ENCODE measurements at places on chromosomes 6 and 20. TPM values are rescaled to one million over a fixed set of nuclear protein-coding genes. Genes with fewer than 3 reads are reported as not detected.
A peak's percentile ranks its signal among the peaks of the same experiment; 100 is the strongest.

DNA sequence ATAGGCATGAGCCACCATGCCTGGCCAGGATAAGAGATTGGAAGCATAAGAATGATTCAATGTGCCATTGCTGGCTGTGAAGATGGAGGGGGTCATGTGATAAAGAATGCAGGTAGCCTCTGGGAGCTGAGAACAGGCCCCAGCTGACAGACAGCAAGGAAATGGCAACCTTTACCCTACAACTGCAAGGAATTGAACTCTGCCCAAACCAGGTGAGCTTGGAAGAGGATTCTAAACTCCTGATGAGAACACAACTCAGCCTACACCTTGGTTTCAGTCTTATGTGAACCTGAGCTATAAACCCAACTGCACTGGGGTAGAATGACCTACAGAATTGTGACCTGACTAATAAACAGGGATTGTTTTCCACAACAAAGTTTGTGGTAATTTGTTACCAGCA is 82.0 kb upstream of the AKIRIN2 start:
- no peaks in the 10 kb centered on the region for H3K36me3 ChIP-seq
- no peak overlapping the region for H3K27ac ChIP-seq
- no peaks in the 10 kb centered on the region for H3K27me3 ChIP-seq
- DNase-seq = no peak

DNA sequence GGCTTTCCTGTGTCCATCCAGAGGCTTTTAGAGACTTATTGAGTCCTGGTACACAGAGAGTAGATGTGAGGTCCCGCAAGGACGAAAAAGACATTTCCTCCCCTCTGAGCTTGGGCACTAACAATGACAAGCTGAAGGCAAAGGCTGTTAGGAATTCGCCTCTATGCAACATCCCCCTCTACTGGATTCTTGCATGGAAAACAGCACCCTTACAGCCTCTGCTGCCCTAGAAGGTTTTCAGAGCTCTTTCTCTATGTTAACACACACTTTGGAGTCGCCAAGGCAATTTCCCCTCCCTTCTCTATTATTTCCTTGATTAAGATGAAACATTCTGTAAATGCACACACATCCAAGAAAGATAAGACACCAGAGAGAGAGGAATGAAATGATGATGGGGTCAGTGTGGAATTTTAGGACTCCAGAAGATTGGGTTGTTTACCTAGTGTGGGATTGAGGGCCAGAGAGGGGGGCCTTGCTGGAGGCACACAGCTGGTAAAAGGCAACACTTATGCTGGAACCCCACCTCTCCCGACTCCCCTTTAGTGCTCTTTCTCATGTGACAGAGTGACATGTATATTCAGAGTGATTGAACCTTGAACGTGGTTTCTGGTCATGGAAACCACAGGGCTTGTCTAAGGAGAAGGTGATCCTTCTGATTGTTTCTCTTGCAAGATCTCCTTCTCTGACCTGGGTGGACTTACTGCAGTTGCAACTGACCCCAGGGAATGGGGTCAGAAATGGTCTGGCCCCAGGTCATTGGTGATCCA is 300.7 kb downstream of the CLIC5 start:
- H3K4me3 ChIP-seq = no peak overlapping the region
- no peaks in the 10 kb centered on the region for H3K27me3 ChIP-seq
- no peaks in the 10 kb centered on the region for H3K4me1 ChIP-seq
- peak; percentile 72 for DNase-seq

DNA sequence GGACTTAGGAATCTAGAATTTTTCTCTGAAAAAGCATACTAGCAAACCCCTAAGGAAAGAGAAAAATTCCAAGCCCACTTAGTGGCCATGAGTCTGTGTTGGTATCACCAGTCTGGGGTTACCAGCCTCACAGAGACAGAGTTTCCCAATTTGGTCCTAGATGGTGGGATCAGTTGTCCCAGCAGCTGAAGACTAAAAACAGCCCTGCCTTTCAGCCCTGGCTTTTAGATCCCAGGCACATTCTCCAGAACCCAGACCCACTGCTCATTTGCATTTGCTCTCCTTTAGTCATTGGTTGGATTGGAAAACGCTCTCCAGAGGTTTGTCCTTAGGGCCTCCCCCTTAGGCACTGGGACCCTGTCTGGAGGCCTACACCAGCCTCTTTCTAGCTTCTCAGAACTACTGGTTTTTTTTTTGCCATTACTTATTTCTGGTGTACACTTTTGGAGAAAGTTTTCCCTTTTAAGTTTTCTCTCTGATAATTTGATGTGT is 39.1 kb upstream of the FOXO3 start:
- no peak overlapping the region for H3K27ac ChIP-seq
- no peak for DNase-seq
- no peak overlapping the region for H3K4me3 ChIP-seq
- H3K4me1 ChIP-seq = no peaks in the 10 kb centered on the region
- no peaks in the 10 kb centered on the region for H3K36me3 ChIP-seq

DNA sequence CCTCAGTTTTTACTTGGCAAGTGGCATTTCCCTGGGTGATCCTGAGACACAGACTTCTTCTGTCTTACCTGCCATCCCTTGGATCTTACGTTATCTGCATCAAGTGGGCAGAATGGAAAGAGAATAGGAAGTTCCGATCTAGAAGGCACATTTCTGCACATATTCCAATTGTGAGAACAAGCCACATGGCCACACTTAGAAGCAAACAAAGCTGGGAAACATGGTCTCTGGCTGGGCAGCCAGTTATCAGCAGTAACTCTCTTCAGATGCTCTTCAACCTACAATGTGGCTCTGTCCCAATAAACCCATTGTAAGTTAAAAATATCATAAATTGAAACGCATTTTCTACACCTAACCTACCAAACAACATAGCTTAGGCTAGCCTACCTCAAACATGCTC is 67.3 kb upstream of the CCN6 start:
- no peaks in the 10 kb centered on the region for H3K36me3 ChIP-seq
- no peak overlapping the region for H3K27ac ChIP-seq
- no peaks in the 10 kb centered on the region for H3K4me1 ChIP-seq
- DNase-seq = no peak
- H3K27me3 ChIP-seq = no peaks in the 10 kb centered on the region

DNA sequence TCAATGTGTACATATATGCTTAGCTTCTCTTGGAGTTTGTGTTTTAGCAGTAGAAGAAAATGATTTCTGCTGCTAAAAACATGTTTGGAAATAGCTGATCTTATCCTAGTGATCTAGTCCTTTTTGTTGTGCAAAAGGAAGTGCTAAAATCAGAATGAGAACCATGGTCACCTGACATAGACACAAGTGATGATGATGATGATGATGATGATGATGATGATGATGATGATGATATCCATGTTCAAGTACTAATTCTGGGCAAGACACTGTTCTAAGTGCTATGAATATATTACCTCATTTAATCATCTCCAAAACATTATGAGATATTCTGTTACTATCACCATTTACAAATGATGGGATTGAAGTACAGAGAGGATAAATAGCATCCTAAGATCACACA is 79.8 kb downstream of the ANKEF1 start:
- no peak for DNase-seq
- no peak overlapping the region for H3K27ac ChIP-seq
- no peak overlapping the region for H3K4me3 ChIP-seq
- H3K27me3 ChIP-seq = no peaks in the 10 kb centered on the region
- H3K4me1 ChIP-seq = no peaks in the 10 kb centered on the region

GRCh38 chr20:17617212-17617867 is 47.5 kb downstream of the DSTN start:
- DNase-seq = peak; percentile 67
- no peaks in the 10 kb centered on the region for H3K27me3 ChIP-seq

DNA sequence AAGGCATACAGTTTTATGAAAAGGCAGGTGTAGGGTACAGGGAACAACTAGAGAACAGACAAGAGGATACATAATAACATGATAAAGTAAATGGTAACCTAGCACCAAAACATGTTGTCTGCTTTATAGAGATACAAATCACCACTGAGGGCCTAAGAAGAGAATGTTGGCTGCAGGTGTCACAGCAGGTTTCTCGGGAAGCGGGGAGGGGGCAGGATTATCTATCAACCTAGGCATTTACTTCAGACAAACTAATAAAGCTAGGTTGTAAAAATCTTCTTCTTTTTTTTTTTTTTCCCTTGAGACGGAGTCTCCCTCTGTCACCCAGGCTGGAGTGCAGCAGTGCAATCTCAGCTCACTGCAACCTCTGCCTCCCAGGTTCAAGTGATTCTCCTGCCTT is 22.7 kb downstream of the PIM1 start:
- no peak overlapping the region for H3K4me3 ChIP-seq
- no peak for DNase-seq

DNA sequence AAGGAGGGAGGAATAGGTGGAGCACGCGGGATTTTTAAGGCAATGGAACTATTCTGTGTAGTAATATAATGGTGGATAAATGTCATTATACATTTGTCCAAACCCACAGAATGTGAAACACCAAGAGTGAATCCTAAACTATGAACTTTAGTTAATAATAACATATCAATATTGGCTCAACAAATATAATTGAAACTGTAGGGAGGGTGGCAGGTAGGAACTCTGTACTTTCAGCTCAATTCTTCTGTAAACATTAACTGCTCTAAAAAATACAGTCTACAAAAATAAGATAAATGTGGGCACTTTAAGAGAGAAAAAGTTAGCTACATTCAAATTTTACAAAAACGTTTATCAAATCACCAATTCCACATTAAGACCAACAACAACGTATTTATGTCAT is 136.7 kb upstream of the RUNX2 start:
- H3K36me3 ChIP-seq = no peaks in the 10 kb centered on the region
- H3K4me1 ChIP-seq = no peaks in the 10 kb centered on the region
- H3K27me3 ChIP-seq = no peaks in the 10 kb centered on the region
- no peak for DNase-seq
- H3K27ac ChIP-seq = no peak overlapping the region
- no peak overlapping the region for H3K4me3 ChIP-seq

- no peak for DNase-seq
- no peak overlapping the region for H3K4me3 ChIP-seq
- peaks cover 12% of the 10 kb centered on the region for H3K4me1 ChIP-seq
- no peak overlapping the region for H3K27ac ChIP-seq
These were observed 7.5 kb downstream of the TMEM151B start for GRCh38 chr6:44277763-44278162.

Gene TFAP2D
- not detected for total RNA-seq

Gene TMEM244
- total RNA-seq = not detected

Gene ZSCAN26
- 34.7 TPM for total RNA-seq

Gene PGC
- total RNA-seq = not detected

DNA sequence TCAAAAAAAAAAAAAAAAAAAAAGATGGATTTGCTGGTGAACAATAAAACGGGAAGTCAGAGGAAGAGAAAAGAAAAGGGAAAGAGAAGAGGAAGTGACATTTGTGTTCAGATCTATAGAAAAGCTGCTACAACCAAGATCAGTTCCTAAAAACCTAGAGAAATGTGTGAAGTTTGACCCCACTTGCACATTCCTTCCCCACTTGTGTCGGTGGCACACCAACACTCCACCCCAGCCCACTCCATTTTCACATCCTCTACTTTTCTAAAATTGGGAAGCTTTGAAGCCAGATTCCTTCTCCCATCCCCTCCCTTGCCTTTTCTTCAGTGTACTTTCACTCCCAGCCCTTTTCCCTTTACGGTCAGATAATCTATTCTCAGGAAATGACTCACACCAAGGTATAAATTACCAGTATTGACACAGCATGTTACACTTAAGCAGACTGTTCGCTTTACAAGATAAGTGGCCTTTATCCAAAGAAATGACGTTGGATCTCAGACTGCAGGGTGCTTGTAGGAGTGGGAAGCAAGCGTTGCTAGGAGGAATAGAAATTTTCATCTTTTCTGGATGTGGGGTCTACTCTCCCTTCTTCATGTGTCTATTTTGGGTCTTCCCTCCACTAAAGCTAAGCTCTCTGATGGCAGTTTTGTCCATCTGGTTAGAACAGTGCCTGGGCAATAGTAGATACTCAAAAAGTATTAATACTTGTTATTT is 92.5 kb upstream of the ADGRF1 start:
- H3K4me1 ChIP-seq = no peaks in the 10 kb centered on the region
- no peaks in the 10 kb centered on the region for H3K27me3 ChIP-seq
- peak overlapping the region; percentile 19 for H3K27ac ChIP-seq
- H3K4me3 ChIP-seq = no peak overlapping the region

DNA sequence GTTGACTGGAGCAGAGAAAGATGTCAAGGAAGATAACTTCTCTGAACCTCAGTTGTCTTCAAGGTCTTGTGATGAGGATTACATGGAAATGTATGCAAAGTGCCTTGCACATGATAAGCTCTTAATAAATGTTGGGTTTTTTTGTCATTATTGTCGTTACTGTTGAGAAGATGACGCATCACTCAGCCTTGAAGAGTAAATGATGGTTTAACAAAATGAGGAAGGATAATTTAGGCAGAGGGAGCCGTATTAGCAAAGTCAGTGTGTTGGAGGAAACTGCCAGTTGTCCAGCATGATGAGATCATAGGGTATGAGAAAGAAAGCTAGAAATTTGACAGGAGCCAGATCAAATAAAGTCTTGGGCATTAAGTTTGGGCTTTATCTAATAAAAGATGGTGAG is 8.8 kb upstream of the SUPT3H start:
- no peak overlapping the region for H3K27ac ChIP-seq
- no peaks in the 10 kb centered on the region for H3K4me1 ChIP-seq
- no peak overlapping the region for H3K4me3 ChIP-seq
- H3K36me3 ChIP-seq = no peaks in the 10 kb centered on the region
- DNase-seq = no peak

GRCh38 chr20:59790346-59790745 is 143.1 kb downstream of the SYCP2 start:
- no peak overlapping the region for H3K4me3 ChIP-seq
- H3K36me3 ChIP-seq = no peaks in the 10 kb centered on the region
- no peak for DNase-seq
- no peak overlapping the region for H3K27ac ChIP-seq

- no peak for DNase-seq
- H3K4me1 ChIP-seq = no peaks in the 10 kb centered on the region
- H3K36me3 ChIP-seq = no peaks in the 10 kb centered on the region
These were observed 55.1 kb upstream of the HDDC2 start for GRCh38 chr6:125356884-125357283.

- H3K27ac ChIP-seq = no peak overlapping the region
- H3K36me3 ChIP-seq = no peaks in the 10 kb centered on the region
- H3K27me3 ChIP-seq = no peaks in the 10 kb centered on the region
- H3K4me1 ChIP-seq = no peaks in the 10 kb centered on the region
- H3K4me3 ChIP-seq = no peak overlapping the region
- DNase-seq = no peak
These were observed 158.3 kb downstream of the DOK5 start for GRCh38 chr20:54633374-54634355.

DNA sequence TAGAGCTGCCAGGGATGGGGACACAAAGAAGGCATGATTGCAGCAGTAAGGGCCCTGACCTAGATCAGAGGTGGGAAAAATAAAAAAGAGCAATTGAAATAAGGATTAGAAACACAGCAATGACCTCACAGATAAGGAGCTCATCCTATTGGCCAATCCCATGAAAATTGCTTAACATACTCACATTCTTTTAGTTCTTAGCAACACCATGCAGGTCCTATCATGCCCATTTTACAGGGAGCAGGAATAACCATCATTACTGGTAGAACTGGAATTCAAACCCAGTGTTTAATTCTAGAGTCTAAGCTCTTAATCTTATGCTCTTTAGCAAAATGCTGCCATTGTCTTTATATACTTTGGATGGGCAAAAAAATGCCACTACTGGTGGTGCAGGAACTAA is 267.7 kb downstream of the RNF144B start:
- H3K27ac ChIP-seq = no peak overlapping the region
- no peak overlapping the region for H3K4me3 ChIP-seq
- no peaks in the 10 kb centered on the region for H3K27me3 ChIP-seq
- no peaks in the 10 kb centered on the region for H3K36me3 ChIP-seq
- no peak for DNase-seq
- no peaks in the 10 kb centered on the region for H3K4me1 ChIP-seq

Gene RFX6
- total RNA-seq = 4.4 TPM

GRCh38 chr20:45320948-45321595 is 13.0 kb upstream of the MATN4 start:
- H3K27me3 ChIP-seq = no peaks in the 10 kb centered on the region
- H3K4me3 ChIP-seq = no peak overlapping the region
- H3K27ac ChIP-seq = no peak overlapping the region
- peaks cover 12% of the 10 kb centered on the region for H3K36me3 ChIP-seq
- DNase-seq = peak; percentile 40
- H3K4me1 ChIP-seq = no peaks in the 10 kb centered on the region

All from Peyer's patch (tissue), 4 donors.